ENCODE measurements at places on chromosomes 3 and 15.

DNA sequence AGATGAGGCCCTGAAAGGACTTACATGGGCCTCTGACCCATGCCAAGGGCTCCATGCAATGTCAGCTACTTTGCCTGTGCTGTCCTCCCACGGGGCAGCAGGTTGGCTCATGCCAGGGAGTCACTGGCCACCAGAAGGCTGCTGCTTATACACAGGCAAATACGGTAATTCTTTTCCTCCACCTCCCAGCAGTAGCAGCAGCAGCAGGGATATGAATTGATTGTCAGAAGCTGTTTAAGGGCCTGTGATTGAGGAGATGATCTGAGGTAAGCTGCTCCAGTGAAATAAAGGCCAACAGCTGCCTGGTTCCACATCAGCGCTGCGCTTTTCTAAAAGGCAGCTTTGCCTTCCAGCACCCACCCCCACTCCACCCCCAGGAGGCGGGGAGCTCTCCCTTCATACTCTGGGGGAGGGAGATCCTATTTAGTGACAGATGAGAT is 250.5 kb downstream of the SHQ1 start:
- no peak for DNase-seq

- no peak for DNase-seq
Measured at GRCh38 chr3:190615060-190615384, 101.1 kb downstream of the IL1RAP start.

- peak; percentile 19 for DNase-seq
Measured at GRCh38 chr3:33439546-33440327, 468 bp downstream of the UBP1 start.

DNA sequence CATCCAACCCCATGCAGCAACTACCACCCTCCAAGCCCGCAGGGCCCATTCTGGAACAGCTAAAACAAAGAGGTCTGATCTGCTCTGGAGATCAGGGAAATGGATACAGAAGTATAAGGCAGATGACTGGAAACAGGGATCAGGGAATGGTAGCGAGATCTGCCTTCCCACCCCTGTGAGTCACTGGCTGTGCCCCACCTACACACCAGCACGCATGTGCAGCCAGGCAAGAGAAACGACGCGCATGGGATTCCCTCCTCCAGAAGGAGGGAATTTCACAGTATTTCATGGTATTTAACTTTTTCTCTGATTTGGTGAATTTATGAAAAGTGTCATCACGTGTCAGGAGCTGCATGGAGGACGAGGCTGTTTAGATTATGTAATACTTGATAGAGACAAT is 116.7 kb downstream of the ARRDC4 start:
- DNase-seq = no peak

- no peak for DNase-seq
Measured at GRCh38 chr3:32132121-32132520, 25.7 kb downstream of the GPD1L start.

DNA sequence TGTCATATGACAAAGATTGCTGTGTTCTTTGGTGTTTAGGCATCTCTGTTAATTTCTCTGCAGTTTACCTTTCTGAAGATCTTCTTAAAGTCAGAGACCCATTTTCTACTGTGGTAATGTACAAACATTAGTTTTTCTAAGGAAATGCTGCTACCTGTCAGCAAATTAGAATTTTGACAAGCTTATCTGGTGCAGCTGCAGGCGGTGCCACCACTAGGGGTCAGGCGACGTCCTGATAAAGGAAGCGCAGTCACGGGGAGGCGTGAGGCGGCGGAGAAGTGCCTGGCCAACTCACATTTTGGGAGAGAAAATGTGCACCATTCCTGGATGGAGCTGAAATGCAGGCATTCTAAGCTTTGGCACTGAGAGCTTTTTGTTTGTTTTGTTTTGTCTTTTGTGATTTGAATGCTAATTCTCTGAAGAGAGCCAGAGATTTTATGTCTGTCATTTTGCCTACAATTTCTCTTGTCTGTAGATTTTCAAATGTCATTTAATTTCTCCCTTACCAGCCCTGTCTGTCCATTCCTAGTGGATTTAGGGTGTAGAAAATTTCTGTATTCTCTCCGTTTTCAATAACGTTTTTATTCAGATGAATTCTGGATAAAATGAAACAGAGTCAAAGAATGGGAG is 24.9 kb upstream of the SIAH2 start:
- no peak for DNase-seq

GRCh38 chr3:197022405-197023231 is 7.0 kb downstream of the MELTF start:
- DNase-seq = no peak

GRCh38 chr3:85432081-85432480 is 473.3 kb downstream of the CADM2 start:
- DNase-seq = no peak

DNA sequence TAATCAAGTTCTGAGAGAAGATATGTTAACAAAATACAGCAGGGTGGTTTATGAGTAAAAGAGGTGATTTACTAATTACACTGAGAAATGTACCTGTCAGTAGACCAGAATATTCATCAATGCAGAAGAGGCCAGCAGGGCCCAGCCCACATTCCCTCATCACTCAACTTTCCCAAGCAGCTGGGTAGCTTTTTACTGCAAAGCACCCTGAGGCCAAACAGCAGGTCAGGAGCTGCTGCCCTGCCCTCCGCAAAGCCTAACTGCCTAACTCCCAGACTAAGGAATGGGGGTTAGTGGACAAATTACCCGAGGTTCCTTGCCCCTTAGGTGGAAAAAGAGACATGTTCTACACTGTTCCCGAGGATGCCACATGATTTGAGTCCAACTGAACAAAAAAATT is 108.2 kb downstream of the TBL1XR1 start:
- no peak for DNase-seq

- DNase-seq = no peak
Measured at GRCh38 chr15:89781055-89781454, 4.9 kb downstream of the MESP2 start.

DNA sequence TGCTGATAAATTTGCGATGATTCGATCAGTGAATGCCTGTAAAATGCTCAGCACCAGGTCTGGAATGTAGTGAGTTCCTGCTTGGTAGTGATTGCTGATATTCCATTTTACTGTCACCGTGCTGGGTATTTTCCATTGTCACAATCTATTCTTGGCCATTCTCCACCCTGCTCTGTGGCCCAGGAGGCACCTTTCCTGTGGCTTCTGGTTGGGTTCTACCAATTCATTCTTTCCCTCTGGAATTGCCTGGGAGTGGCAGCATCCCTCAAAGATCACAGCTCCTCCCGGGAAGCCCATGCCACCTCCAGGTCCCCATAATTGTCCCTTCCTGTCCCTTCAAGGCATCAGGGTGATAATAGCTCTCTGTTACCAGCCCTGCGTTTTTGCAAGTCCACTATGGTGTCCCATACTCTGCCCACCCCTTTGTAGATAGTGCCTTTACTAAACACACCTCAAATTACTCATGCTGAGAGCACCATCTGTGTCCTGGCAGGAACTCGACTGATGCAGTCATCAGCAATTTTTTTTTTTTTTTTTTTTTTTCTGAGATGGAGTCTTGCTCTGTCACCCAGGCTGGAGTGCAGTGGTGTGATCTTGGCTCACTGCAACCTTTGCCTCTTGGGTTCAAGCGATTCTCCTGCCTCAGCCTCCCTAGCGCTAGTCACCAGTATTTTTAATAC is 177.8 kb upstream of the PROK2 start:
- DNase-seq = no peak

- DNase-seq = no peak
Measured at GRCh38 chr15:79025201-79025600, 65.4 kb downstream of the RASGRF1 start.

GRCh38 chr3:159187232-159187631 is 385.4 kb downstream of the MFSD1 start:
- no peak for DNase-seq

GRCh38 chr3:151345859-151346258 is 16.5 kb upstream of the P2RY13 start:
- no peak for DNase-seq

- DNase-seq = no peak
Measured at GRCh38 chr3:188358787-188359493, 205.0 kb downstream of the LPP start.

- DNase-seq = no peak
Measured at GRCh38 chr15:40096094-40096891, 12.4 kb downstream of the BMF start.

GRCh38 chr3:5791558-5791957 is 604.1 kb downstream of the EDEM1 start:
- DNase-seq = no peak

DNA sequence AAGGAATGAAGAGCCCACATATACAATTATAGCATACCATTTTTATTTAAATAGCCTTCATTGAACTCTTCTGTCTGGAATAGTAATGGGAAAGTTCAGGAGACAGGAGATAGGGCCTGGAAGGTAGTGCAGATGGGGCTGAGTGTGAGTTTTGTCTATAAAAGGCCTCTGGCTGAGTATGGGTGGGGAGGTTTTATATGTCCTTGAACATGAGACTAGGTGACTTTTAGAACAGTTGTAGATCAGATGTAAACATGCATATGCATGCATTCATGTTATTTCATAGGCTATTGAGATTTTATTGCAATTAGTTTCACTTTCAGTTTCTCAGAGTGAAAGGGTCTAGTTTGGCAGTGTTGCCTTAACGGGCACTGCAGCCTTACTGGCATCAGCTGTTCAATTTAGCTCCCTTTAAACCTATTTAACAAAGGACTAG is 27.1 kb downstream of the CGGBP1 start:
- DNase-seq = no peak

GRCh38 chr3:27533261-27533607 is 49.0 kb upstream of the SLC4A7 start:
- no peak for DNase-seq

- DNase-seq = no peak
Measured at GRCh38 chr3:149771652-149772271, 19.5 kb upstream of the COMMD2 start.

- DNase-seq = no peak
Measured at GRCh38 chr3:133592843-133593242, 19.4 kb downstream of the CDV3 start.

GRCh38 chr15:83943849-83944404 is 290.0 kb downstream of the ADAMTSL3 start:
- DNase-seq = no peak

- no peak for DNase-seq
Measured at GRCh38 chr15:43221422-43221821, 604 bp upstream of the EPB42 start.

DNA sequence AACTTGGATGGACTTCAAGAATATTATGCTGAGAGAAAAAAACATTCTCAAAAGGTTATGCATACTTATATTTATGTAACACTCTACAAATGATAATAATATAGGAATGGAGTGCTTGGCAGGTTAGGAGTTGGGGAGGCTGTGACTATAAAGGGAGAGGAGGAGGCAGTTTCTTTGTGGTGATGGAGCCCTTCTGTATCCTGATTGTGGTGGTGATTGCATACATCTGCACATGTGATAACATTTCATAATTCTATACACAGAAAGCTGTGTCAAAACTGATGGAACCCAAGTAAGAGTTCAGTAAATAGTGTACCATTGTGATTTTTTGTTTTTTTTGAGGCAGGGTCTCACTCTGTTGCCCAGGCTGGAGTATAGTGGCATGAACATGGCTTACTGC is 31.7 kb upstream of the FAM3D start:
- DNase-seq = no peak

DNA sequence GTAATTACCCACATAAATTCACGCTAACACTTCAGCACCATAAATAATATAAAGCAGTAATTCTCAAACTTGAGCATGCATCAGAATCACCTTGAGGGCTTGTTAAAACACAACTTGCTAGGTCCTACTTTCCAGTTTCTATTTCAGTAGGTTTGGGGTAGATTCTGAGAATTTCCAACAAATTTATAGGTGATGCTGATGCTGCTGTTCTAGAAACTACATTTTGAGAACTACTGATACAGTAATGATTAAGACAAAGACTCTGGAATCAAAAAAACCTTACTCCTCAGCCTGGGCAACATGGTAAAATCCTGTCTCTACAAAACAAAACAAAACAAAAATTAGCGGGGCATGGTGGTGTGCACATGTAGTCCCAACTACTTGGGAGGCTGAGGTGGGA is 18.8 kb downstream of the TMEM39A start:
- no peak for DNase-seq

DNA sequence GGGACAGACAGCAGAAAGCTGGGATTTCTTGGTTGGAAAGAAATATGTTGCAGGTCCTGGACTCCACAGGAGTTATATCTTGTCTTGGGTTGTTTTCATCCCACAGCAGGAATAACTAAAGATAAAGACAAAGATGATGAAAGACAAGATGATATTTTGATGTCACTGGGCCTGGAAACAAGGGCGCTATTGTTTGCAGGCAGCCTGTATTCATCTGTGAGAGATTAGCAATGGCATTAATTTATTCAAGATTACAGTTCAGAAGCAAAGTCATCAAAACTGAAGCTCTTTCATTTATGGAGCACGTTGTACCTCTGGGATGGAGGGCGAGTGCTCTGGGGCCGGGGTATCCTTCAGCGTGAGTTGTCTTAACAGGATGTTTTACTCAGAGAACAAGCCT is 213.8 kb downstream of the LRTM1 start:
- no peak for DNase-seq

GRCh38 chr3:108183971-108184370 is 38.3 kb downstream of the IFT57 start:
- DNase-seq = no peak

DNA sequence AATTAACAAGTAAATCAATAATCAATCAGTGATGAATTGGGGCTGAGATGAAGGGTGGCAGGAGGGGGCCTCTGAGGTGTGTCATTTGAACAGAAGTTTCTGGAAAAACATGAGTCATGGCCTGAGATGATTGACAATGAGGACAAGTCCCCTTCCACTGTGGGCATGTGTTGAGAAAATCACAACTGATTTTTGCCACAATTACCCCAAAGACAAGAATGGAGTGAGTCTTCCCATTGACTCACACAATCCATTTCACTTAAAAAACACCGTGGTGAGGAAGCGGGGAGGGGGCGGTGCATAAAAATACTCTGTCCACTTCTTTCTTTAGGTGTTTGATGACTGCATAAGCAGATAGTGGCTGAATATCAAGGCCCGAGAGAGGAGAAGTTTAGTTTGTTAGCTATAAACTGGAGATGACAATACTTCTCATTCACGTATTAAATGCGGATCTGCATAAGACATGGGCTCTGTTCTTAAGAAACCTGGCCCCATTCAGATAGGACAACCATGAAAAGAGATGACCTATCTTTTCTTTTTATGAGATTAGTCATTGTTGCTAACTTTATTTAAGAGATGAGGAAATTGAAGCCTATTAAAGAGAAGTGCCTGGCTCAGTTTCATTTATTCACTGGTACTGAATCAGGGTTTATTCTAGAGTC is 34.7 kb downstream of the SHC4 start:
- DNase-seq = no peak

GRCh38 chr15:41333026-41333562 is 413 bp downstream of the NUSAP1 start:
- peak; percentile 32 for DNase-seq
